Mammary microvascular endothelial cell (primary cell): ENCODE measurements at places on chromosomes 2 and 18. TPM values are rescaled to one million over a fixed set of nuclear protein-coding genes. Genes with fewer than 3 reads are reported as not detected.

The DCDC2C gene
- total RNA-seq = 0.60 TPM in 1 of 2 replicates, not detected in the other

The CPSF3 gene
- 37.7 and 48.1 TPM in 2 replicates for total RNA-seq

The SP5 gene
- total RNA-seq = 0.93 TPM in 1 of 2 replicates, not detected in the other

The DYNAP gene
- not detected in 2 replicates for total RNA-seq

The CPO gene
- total RNA-seq = not detected in 2 replicates

The SERPINB10 gene
- 3.4 TPM in 1 of 2 replicates, not detected in the other for total RNA-seq

The ASB18 gene
- total RNA-seq = not detected in 2 replicates

The CFAP221 gene
- 0.07 TPM in 1 of 2 replicates, not detected in the other for total RNA-seq

The METAP1D gene
- 3.5 and 4.8 TPM in 2 replicates for total RNA-seq
